GM23338 (cell line): ENCODE measurements at places on chromosomes 16 and 17. TPM values are rescaled to one million over a fixed set of nuclear protein-coding genes. Genes with fewer than 3 reads are reported as not detected.

Gene GFAP
- 0.15 and 0.73 TPM in 2 replicates for polyA plus RNA-seq

Gene KCNH4
- 0.05 and 0.08 TPM in 2 replicates for polyA plus RNA-seq

Gene VMO1
- polyA plus RNA-seq, result 0.40 and 0.47 TPM in 2 replicates

Gene OR1F1
- polyA plus RNA-seq, result not detected in 2 replicates

Gene SLC2A4
- polyA plus RNA-seq, result 6.3 and 6.9 TPM in 2 replicates

Gene PRR35
- polyA plus RNA-seq, result 0.32 and 0.63 TPM in 2 replicates

Gene C1QTNF1
- polyA plus RNA-seq, result 1.1 and 1.5 TPM in 2 replicates

Gene CORO6
- polyA plus RNA-seq, result 2.5 and 2.6 TPM in 2 replicates

Gene NPIPA3
- 0.57 and 2.8 TPM in 2 replicates for polyA plus RNA-seq

Gene FOXJ1
- 2.3 and 2.8 TPM in 2 replicates for polyA plus RNA-seq

Gene NATD1
- polyA plus RNA-seq, result 2.1 TPM in 2 replicates

Gene GRIN2C
- 0.07 and 0.19 TPM in 2 replicates for polyA plus RNA-seq

Gene KCNAB3
- 0.45 and 1.0 TPM in 2 replicates for polyA plus RNA-seq

Gene TMEM100
- polyA plus RNA-seq, result 0.52 and 0.73 TPM in 2 replicates

Gene GAN
- 7.5 and 8.1 TPM in 2 replicates for polyA plus RNA-seq

Gene NIP7
- 42.9 and 47.4 TPM in 2 replicates for polyA plus RNA-seq

Gene NOL3
- polyA plus RNA-seq, result 2.7 and 4.0 TPM in 2 replicates

Gene TBC1D3
- polyA plus RNA-seq, result not detected in 2 replicates

Gene SERPINF2
- 1.2 and 1.5 TPM in 2 replicates for polyA plus RNA-seq

Gene MARCHF10
- polyA plus RNA-seq, result 0.50 and 0.59 TPM in 2 replicates

Gene ZSCAN10
- polyA plus RNA-seq, result 217 and 220 TPM in 2 replicates

Gene CCDC200
- polyA plus RNA-seq, result 0.31 TPM in 1 of 2 replicates, not detected in the other
